ENCODE measurements at places on chromosomes 12 and 14.

- no peak for ATAC-seq
Observed at GRCh38 chr12:124379938-124380754, 85.3 kb downstream of the RFLNA start.

GRCh38 chr14:75851574-75851866 is 130.3 kb downstream of the TGFB3 start:
- no peak for ATAC-seq

- ATAC-seq = no peak
Observed at GRCh38 chr14:104604458-104605449, at the start of gene TMEM179. TMEM179 (minus strand) TSS chr14:104604772; CDS start chr14:104604741, 31 bp downstream.

DNA sequence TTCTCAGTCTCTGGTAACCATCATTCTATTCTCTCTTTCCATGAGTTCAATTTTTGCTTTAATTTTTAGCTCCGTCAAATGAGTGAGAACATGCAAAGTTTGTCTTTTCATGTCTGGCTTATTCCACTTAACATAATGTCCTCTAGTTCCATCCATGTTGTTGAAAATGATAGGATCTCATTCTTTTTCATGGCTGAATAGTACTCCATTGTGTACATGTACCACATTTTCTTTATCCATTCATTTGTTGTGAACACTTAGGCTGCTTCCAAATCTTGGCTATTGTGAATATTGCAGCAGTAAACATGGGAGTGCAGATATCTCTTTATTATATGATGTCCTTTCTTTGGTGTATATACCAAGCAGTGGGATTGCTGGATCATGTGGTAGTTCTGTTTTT is 145.4 kb upstream of the E2F7 start:
- no peak for ATAC-seq

DNA sequence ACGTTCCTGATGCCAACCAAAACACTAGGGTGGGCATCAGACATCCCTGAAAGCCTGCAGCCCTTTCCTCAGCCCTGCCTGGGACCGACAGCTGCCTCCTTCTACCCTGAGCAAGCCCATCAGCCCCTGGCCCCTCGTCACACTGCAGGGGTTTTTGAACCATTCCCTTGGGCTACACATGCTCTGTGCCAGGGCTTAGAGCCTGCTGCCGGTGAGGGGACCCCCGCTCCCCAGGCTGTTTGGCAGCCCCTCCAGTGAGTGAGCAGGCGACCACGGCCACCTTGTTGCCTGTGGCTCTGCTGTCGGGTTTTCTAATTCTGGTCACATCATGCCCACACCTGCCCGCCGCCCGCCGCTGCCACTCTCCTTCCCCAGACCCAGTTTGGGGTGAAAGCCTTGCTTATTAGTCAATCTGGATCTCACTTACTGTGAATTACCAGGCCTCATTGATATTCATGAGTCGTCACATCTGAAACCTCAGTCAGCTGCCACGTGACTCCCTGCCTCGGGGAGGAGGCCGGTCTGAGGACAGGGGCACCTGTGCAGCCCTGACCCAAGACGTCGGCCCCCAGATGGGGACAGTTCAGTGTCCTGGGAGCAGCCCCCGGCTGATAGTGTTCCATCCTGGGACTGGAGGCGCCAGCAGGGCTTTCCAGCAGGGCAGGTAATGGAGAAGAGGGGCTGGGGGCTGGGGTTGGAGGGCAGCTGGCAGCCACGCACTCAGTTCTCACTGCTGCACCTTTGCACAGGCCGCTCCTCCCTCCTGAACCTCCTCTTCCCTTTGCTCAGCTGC is 163.0 kb downstream of the RBM19 start:
- ATAC-seq = no peak
